ENCODE measurements at places on chromosomes 1 and 21.

DNA sequence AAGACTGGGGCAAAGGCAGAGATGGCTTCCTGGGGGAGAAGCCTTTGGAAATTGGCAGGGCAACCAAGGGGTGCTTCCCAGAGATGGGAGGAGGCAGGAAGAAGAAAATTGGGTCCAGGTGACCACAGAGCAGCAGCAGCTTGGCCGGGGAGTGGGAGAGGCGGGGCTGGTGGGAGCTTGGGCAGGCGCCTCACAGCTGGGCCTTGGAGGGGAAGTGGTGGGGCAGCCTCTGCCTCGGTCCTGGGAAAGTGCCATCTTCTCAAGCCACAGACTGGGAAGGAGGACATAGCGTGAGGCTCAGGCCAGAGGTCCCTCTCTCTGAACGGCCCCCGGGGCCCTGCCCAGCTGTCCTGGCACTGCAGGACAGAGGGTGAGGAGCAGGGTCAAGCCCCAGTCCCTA, 24.0 kb upstream of the WASF2 start:
- no peak for DNase-seq

DNA sequence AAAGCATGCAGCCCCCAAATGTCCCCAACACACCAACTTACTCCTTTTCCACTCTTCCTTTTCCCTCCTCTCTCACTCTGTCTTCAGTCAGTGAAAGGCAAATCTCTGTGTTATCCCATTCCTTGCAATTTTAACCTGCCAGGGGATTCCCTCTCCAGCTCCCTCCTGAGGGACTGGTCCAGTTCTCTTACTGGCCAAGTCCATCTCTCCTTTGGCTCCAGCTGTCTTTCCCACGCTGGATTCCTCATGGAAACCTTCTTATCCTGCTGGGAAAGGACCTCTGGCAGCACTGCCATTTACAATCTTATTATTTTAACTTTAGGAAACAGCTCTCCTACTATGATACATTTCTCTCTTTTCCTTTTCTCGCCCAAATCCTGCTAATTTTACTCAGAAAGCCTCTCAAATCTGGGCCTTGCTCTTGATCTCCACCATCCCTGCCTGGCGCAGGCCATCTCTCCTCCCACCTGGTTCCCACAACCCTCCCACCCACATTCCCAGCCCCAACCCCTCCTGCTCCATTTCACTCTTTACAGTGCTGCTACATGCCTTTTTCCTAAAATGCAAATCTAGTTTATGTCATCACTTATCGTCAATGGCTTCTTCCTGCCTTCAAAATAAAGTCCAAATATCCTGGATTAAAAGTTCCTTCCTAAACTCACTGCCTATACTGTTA, 72.7 kb upstream of the CNN3 start:
- DNase-seq, result no peak

GRCh38 chr1:150186789-150187559, 37.3 kb downstream of the PLEKHO1 start:
- DNase-seq, result peak; percentile 81

GRCh38 chr1:107175102-107175909, 34.5 kb downstream of the NTNG1 start:
- no peak for DNase-seq

All from amniotic epithelial cell (primary cell).